ENCODE measurements at places on chromosomes 5 and 9. TPM values are rescaled to one million over a fixed set of nuclear protein-coding genes. Genes with fewer than 3 reads are reported as not detected.

The ZFYVE16 gene
- 11.9 TPM for total RNA-seq

The BAAT gene
- not detected for total RNA-seq

The MARCHF6 gene
- total RNA-seq, result 24.6 TPM

The FEM1C gene
- 16.1 TPM for total RNA-seq

The PTGS1 gene
- total RNA-seq, result 340 TPM

The CATSPER3 gene
- not detected for total RNA-seq

The HSD17B3 gene
- total RNA-seq, result not detected

The DOK3 gene
- total RNA-seq, result 2.3 TPM

The AGPAT2 gene
- total RNA-seq, result 90.6 TPM

The ELAVL2 gene
- total RNA-seq, result not detected

The SLC28A3 gene
- under 0.01 TPM for total RNA-seq

The NPDC1 gene
- 51.2 TPM for total RNA-seq

The CER1 gene
- total RNA-seq, result not detected

The BARHL1 gene
- not detected for total RNA-seq

The UHRF2 gene
- total RNA-seq, result 23.8 TPM

The SH2D3C gene
- total RNA-seq, result 2.6 TPM

The HAUS6 gene
- total RNA-seq, result 7.4 TPM

The LHX3 gene
- total RNA-seq, result not detected

The ANKRD18B gene
- not detected for total RNA-seq

The S100Z gene
- not detected for total RNA-seq

The PCDHAC1 gene
- not detected for total RNA-seq

The ENG gene
- total RNA-seq, result 620 TPM

The OR13D1 gene
- not detected for total RNA-seq

The TAF9 gene
- total RNA-seq, result 55.9 TPM

The ORM2 gene
- not detected for total RNA-seq

The HRH2 gene
- total RNA-seq, result not detected

The DENND1A gene
- total RNA-seq, result 26.2 TPM

The SLC6A7 gene
- total RNA-seq, result not detected

The COL23A1 gene
- not detected for total RNA-seq

The SMIM33 gene
- not detected for total RNA-seq

The ZNF883 gene
- 1.8 TPM for total RNA-seq

The NMRK1 gene
- total RNA-seq, result 23.6 TPM

The STK32A gene
- total RNA-seq, result 0.18 TPM

The PCDHGA6 gene
- 1.1 TPM for total RNA-seq

The PHF24 gene
- total RNA-seq, result not detected

The PRRX2 gene
- total RNA-seq, result 8.3 TPM

The CDKN2AIPNL gene
- total RNA-seq, result 38.8 TPM

The THBS4 gene
- 0.16 TPM for total RNA-seq

The BSPRY gene
- not detected for total RNA-seq

The PCDHB4 gene
- 0.18 TPM for total RNA-seq

The C1QTNF3 gene
- 1.6 TPM for total RNA-seq

The RASEF gene
- not detected for total RNA-seq

The ADAMTS16 gene
- total RNA-seq, result not detected

The GADD45G gene
- 1.4 TPM for total RNA-seq

The FGF18 gene
- total RNA-seq, result 0.49 TPM

The ANGPTL2 gene
- 71.5 TPM for total RNA-seq

The PCDHGB7 gene
- total RNA-seq, result 7.8 TPM

The SKIC3 gene
- 55.4 TPM for total RNA-seq

The TXNDC8 gene
- total RNA-seq, result not detected
